Stimulated activated CD8-positive, alpha-beta memory T cell treated with anti-CD3 and anti-CD28 coated beads, Interleukin-7, amount 100 ng/mL, for 1 hour (primary cell): ENCODE measurements at places on chromosomes 2 and 18.

- DNase-seq = no peak
These were observed 1025.3 kb upstream of the NXPH2 start for GRCh38 chr2:139805441-139805840.

GRCh38 chr2:227570615-227571014 lies 28.1 kb upstream of the SCYGR2 start:
- DNase-seq = no peak

DNA sequence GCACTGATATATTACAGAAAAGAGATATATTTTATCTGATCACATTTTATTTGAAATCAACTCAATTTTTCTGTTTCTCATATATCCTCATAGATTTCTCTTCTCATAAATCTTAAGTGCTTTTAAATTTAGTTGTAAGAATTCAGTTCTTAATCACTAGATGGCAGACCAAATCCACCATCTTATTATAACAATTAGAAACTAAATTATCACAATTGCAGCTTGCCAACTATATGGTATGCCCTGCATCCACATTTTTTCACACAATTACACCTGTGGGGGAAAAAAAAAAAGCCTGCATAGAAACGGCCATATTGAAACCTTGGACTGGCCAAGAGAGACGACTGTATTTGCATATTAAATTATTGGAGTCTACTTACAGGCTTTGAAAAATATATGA lies 64.4 kb downstream of the COL5A2 start:
- no peak for DNase-seq

DNA sequence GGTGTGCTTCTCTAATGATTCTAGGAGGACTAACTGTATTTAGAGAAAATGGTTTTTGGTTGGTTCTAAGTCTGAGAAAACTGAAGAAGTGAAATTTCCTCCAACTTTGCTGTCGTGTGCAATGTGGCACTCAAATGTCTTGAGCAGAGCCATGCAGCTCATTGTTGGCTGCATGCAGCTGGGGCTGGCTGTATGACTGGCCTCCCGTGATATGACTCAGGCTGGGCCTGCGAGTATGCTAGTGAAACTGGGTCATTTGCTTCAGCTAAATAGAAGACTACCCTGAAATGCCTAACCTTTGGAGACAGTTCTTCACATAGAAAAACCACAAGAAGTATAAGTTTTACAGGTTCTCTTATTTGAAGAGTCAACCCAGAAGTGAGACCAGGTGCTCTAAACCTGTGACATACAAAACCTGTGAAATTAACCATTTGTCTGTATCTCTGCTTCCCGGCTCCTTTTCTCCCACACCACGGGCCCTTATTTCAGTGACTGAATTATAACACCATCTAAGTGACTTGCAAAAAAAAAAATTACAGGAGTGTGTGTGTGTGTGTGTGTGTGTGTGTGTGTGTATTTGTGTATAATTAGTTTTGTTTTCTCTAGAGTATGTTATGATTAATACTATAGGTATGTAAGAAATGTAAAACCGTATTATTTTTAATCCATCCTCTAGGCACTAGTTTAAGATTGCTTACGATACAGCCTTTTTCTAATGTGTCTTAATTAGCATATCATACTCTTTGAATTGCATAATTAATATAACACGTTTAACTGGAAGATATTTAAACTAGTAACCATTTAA lies 15.9 kb downstream of the POLI start:
- DNase-seq = no peak

DNA sequence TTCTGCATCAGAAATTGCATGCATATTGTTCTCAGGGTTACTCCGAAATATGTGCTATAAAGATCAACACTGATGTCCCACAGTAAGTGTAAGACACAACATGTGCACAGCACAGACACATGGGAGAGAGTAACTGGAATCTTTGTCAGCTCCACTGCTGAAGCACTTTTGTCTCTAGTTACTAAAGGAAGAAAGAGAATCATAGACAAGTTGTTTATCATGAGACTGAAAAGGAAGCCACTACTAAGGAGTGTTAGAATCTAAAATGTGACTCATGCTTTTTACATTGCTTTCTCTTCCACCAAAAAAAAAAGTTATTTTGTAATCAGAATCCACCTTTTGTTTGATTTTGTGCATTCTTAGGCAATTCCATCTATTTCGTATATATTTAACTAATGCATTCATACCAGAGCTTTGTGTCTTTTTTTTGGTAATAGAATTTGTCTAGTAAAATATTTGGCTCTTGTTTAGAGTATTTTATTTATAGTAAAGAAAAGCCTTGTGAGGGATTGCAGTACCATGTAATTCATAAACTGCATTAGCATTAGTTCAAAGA lies 502.4 kb downstream of the FBXO15 start:
- no peak for DNase-seq

DNA sequence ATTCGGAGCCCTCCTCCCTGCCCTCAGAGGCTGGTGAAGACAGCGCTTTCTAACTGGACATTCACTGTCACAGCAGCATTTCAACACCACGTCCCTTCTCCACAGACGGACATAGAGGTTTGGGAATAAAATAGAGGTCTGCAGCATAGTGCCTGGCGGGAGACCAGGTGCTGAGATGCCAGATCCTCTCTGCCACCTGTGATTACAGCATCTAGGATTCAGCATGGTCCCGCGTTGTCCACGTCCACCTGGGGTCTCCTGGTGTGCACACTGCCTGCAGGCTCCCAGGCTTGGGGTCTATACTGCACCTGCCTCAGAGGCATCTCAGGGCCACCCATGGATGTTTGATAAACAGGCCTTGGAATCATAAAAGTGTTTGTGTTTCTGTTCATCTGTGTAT lies 175.5 kb downstream of the TMEM18 start:
- no peak for DNase-seq
